Breast epithelium (tissue), 4 donors: ENCODE measurements at places on chromosomes 5 and 9. TPM values are rescaled to one million over a fixed set of nuclear protein-coding genes. Genes with fewer than 3 reads are reported as not detected.

DNA sequence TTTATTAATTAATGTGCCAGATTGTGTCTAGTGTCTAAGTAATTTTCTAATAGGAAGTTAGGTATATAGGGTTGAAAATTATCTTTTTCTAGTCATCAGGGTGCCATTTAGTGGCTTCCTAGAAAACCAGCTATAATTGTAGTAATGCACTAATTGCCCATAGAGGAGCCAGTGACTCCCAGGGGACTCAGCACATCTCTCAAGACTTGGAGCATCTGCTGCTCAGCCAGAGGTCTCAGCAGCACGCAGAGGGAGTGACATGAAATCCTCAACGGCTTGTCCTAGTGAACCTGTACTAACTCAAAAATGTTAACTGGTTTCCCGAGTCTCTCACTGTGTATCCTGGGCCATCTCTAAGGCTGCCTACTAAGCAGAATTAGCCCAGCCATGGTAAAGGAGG, 78.2 kb upstream of the MAN2A1 start:
- no peaks in the 10 kb centered on the region for H3K36me3 ChIP-seq
- DNase-seq, result no peak
- no peaks in the 10 kb centered on the region for H3K27me3 ChIP-seq
- H3K4me1 ChIP-seq, result no peaks in the 10 kb centered on the region

GRCh38 chr5:66896171-66896570, 300.0 kb downstream of the MAST4 start:
- no peak overlapping the region for H3K27ac ChIP-seq
- no peak for DNase-seq
- H3K36me3 ChIP-seq, result no peaks in the 10 kb centered on the region
- no peak overlapping the region for H3K4me3 ChIP-seq

- DNase-seq, result no peak
- no peak overlapping the region for H3K27ac ChIP-seq
- H3K27me3 ChIP-seq, result no peaks in the 10 kb centered on the region
- H3K36me3 ChIP-seq, result no peaks in the 10 kb centered on the region
Observed at GRCh38 chr5:59673438-59674058, 220.0 kb downstream of the PDE4D start.

GRCh38 chr9:5631026-5631425, 2.1 kb downstream of the RIC1 start:
- no peak overlapping the region for H3K27ac ChIP-seq
- DNase-seq, result no peak
- H3K36me3 ChIP-seq, result no peaks in the 10 kb centered on the region
- peak overlapping the region; percentile 96 for H3K4me3 ChIP-seq

Gene SLC25A2
- 0.64 TPM for total RNA-seq

Gene PTGR1
- total RNA-seq, result 30.0 TPM
